AG09319 (cell line): ENCODE measurements at places on chromosomes 2 and 18.

- no peak for DNase-seq
These were observed 267.6 kb downstream of the TFCP2L1 start for GRCh38 chr2:121017396-121017795.

DNA sequence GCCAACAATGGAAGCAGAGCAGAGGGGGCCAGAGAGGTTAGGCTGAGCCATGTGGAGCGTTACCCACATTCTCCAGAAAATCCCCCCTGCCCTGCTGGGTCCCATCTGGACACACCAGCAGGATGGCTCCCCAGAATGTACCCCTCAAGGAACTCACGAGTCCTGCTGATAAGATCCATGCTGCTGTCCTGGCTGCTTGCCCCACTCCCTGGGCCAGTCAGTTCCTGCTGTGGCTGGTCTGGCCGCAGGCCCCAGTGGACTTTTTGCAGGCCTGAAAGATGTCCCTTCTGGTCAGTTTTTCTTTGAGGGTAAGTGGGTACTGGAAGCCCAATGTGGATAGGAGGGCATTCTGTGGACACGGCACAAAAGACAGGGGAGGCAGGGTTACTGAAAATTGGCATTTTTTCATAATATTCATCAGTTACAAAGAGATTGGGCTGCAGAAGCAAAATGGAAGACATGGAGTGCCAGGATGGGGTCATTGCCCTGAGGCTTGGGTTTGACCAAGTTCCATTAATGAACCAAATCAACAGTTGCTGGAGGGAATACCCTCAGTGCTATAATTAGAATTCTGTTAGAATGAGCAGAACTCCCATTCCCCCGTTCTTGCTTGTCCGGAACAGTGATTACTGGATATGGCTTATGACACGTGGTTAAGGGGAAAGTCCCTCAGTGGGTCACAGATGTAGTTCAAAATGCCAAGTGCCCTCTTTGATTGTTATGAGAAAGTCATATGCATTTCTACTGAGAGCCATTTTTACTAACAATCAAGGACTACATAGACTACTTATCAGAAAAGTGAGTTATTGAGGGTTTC, 38.7 kb downstream of the SLC4A5 start:
- no peak for DNase-seq

- DNase-seq: no peak
These were observed 465.0 kb upstream of the TRIB2 start for GRCh38 chr2:12251749-12252148.

DNA sequence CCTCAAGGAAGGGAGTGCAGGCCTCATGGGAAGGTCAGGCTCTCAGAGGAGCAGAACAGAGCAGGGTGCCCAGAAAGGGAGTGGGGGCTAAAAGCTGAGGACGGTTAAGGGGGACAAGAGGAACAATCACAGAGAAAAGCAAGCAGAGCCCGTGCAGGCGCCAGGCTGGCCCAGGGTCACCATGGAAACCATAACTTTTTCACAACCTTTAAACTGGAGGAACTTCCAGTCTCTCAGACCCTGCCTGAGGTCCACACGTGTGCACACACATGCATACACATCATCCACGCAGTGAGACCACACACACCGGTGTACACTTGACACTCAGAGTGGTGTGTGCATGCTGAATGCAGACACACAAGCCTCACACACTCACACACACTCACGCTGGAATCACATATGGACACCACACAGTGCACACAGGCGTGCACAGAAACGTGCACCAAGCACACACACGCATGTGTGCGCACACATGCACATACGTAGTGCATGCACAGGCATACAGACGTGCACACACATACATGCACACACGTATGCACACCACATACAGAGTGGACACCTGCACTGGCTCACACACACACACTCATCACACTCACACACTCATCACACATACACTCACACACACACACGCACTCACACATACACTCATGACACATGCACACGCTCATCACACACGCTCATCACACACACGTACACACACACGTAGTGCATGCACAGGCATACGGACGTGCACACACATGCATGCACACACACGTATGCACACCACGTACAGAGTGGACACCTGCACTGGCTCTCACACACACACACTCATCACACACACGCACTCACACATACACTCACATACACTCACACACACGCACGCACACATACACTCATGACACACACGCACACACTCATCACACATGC, 37.2 kb upstream of the SNED1 start:
- no peak for DNase-seq

DNA sequence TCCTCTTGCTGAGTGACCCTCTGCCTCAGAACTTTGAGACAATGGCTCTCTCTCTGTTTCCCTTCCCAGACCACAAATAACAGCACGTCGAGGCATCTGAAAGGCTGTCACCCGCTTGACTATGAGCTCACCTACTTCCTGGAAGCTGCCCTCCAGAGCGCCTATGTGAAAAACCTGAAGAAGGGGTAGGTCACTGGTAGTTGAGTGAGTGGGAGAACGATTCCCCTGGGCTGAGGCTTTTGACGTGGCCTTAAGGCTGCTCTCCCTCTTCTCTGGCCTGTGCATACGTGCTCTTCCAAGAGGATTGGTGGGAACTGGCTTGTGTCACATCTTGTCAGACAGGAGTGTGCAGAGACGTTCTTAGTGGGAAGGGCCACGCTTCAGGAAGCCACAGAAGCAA, 63.1 kb upstream of the MCFD2 start:
- DNase-seq: no peak

- no peak for DNase-seq
These were observed 799.7 kb upstream of the ACVR2A start for GRCh38 chr2:147045113-147045512.

DNA sequence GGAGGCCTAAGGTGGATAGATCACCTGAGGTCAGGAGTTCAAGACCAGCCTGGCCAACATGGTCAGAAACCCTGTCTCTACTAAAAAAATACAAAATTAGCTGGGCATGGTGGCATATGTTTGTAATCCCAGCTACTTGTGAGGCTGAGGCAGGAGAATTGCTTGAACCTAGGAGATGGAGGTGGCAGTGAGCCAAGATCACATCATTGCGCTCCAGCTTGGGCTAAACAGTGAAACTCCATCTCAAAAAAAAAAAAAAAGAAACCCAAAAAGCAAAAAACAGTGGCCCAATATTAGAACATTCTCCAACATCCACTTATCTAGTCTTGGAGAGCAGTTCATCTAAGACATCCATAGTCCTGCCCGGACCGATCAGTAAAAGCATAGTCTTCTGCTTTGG, 260.4 kb downstream of the MREG start:
- no peak for DNase-seq

DNA sequence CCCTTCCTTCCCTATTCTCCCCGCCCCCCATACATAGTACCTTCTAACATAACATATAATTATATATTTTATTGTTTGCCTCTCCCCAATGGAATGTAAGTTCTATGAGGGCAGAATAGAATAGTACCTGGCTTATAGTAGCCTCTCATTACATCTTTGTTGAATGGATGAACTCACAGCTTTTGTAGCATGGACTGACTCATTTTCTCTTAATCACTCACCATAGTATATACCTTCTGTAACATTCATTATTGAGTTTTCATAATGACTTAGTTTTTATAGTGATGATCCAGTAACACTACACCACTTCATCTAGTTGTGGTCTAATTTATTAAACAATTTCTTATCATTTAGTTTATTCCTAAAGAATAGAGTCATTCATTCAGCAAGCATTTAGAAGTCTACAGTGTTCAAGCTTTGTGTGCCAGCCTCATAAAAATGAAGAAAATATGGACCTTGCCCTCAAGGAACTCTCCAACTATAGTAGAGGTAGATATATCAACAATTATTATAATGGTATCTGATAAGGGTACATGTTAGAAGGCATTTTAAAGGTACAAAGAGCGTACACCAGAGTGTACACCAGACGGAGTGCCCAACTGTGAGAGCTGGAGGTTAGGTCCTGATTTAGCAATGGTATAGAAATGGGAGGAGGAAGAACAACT, 31.1 kb downstream of the NCOA1 start:
- no peak for DNase-seq

DNA sequence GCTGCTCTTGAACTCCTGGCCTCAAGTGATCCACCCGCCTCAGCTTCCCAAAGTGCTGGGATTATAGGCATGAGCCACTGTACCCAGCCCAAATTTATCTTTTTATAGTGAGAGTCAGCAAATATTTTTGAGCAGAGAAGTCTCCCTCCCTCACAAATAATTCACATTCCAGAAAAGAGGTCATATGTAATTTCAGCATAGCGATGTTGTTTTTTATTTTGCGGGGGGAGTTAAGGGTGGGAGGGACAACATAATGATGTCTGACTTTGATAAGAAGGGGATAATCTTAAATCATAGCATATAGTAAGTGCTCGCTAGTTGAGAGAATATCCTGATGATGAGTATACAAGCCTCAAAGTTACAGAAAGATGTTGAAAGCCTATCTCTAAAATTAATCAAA, 1090.2 kb upstream of the ACVR2A start:
- DNase-seq: no peak

DNA sequence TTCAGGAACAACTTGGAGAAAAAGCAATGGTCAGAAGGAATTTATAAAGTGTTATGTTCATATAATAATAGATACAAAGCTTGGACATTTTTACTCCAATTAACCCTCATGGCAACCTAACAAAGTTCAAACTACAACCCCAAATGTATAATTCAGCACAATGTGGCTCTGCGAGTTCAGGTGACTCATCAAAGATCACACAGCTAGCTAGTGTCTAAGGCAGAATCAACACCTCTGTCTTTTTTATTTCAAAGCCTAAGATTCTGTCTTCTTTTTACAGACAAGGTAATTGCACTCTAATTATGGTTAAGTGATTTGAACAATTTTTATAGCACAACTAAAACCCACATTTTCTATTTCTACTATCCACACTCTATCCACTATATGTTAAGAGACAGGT, 90.5 kb downstream of the CHST9 start:
- no peak for DNase-seq

- DNase-seq: no peak
These were observed 11.8 kb downstream of the CHRNA1 start for GRCh38 chr2:174752403-174753037.

DNA sequence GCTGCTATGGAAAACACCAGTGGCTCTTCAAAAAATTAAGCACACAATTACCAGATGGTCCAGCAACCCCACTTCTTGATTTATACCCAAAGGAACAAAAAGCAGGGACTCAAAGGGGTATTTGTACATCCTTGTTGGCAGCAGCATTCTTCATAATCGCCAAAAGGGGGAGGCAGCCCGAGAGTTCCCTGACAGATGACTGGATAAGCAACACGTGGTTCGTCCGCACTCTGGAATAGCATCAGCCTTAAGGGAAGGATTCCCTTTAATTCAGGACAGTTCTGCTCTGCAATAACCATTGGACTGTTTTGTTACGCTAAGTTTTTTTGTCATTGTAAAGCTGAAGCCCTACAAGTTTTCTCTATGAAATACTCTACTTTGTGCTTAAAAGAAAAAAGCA, 76.7 kb upstream of the TWIST2 start:
- no peak for DNase-seq

DNA sequence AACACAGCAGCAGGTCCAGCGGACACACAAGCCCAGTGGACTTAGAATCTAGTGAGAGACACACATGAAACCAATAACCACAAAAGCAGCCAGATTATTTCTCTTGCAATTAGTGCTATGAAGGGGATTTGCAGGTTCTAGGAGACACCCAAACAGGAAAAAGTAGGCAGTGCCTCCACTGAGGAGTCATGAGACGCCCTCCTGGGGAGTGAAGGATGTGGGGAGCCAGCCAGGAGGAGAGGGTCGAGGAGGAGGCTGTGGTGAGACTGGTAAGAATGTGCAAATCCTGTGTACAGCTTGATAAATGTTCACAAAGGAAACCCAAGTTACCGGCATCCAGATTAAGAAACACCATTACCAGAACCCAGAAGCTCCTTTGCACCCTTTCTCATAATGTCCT, 2.7 kb upstream of the CAPN13 start:
- no peak for DNase-seq

- DNase-seq: no peak
These were observed 334.3 kb downstream of the CLIP4 start for GRCh38 chr2:29449499-29449898.

DNA sequence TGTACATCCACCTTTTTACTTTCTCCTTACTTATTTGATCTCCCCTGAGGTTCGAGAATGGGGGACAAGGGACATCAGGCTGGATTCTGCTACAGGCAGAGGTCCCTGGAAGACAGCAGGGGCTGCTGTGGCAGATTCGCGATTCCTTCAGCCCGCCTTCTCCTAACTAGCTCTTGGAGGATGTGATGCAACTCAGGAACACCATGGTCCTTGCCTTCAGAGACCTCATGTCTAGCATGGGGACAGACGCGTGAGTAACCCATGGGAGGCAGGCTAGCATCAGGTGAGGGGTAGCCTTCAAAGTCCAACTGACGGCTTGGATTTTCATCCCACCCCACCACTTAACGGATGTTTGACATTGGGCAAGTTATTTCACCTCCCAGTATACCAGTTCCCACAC, 869 bp upstream of the TCF23 start:
- no peak for DNase-seq

GRCh38 chr18:9918016-9918680, 4.3 kb downstream of the VAPA start:
- DNase-seq: no peak

GRCh38 chr2:30235008-30235655, 3.8 kb downstream of the LBH start:
- DNase-seq: no peak

DNA sequence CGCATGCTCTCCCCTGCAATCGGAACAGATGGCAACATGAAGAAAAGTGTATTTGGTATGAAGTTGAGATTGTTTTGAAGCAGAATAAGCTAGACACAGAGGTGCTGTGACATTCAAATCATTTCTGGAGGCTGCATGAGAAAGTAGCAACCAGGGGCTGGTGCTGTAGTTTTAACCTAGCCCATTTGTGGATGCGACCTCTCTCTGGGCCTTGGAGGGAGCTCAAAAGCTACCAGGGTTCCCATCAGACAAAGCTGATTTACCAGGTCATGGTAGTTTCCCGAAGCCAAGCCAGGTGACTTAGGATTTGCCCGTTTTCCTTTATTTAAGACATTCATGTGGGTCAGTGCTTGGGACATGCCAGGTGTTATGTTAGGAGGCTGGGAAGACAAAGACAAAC, 77.5 kb downstream of the CIB4 start:
- DNase-seq: no peak

GRCh38 chr18:37662546-37663339, 97.1 kb upstream of the CELF4 start:
- no peak for DNase-seq

- DNase-seq: peak; percentile 81
These were observed 71.7 kb downstream of the HS1BP3 start for GRCh38 chr2:20578895-20579825.
